ENCODE measurements at places on chromosomes 7 and 10. TPM values are rescaled to one million over a fixed set of nuclear protein-coding genes. Genes with fewer than 3 reads are reported as not detected.

GRCh38 chr7:34425194-34425593, 232.8 kb upstream of the NPSR1 start:
- DNase-seq: no peak

DNA sequence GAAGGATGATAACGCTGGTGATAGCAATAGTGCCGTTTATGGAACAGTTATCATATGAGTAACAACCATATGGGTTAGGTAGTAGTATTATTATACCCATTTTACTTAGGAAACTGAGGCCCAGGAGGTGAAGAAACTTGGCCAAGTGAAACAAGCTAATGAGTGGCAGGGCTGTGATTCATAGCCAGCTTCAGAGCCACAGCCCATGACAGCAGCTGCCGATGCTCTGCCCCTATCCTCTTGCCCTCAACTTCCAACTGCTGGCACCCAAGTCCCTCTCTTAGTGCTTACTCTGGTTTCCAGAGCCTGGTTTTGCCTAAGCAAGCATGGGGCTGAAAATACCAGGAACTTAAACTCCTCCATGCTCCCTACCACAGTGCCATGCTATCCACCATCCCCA, 12.3 kb downstream of the SH3PXD2A start:
- no peak for DNase-seq

GRCh38 chr10:29102233-29102632, 186.6 kb upstream of the LYZL1 start:
- DNase-seq: no peak

- no peak for DNase-seq
These were observed 8.2 kb downstream of the CCSER2 start for GRCh38 chr10:84336406-84337090.

DNA sequence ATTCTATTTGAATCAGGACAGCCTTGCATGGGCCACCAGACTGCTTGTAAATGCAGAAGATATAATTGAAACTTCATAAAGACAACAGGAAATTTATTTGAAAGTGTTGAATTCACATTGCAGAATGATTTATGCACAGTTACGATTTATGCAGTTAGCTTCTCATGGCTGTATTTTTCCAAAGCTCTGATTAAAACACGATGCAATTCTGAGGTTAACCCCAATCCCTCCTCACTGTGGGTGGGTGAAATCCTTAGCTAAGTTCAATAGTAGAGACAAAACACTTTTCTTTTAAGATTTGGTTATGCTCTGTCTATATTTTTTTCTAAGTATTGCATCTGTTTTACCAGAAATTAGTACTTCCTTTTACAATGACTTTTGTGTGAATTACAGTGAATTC, 728.8 kb upstream of the IGFBP3 start:
- no peak for DNase-seq

DNA sequence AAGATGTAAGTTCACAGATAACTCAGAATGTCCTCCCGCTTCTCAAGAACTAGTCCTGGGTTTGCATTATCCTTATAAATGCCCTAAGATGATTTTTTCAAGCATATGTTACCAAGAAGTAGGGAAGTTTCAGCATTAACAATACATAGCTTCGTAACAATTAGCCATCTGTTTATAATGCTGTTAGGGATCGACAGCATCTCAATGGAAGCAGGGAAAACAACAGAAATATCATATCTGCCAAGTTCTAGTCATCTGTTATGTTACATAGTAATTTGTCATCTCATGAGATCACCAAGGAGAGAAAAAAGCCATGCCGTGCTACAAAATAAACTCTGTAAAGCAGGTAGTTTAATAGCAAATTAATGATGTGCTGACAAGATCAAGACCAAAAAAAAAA, 731.5 kb upstream of the C7orf33 start:
- no peak for DNase-seq

GRCh38 chr7:85004402-85004801, 182.5 kb downstream of the SEMA3D start:
- no peak for DNase-seq

DNA sequence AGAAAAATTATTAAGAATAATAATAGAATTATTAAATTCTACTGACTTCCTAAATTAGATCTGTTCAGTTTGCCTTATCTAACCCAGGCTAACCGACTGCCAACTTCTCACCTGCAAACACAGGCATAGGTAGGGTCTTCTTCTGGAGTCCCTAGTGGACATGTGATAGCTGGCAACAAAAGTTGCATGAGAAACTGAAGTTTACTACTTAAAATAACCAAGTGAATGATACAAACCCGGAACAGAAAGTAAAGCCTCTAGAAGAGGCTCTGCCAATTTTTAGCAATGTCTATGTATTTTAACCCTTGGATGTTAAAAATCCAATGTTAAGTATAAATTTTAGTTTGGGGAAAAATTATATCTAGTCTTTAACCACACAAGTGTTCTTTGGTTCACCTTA, 37.6 kb downstream of the NDUFB2 start:
- DNase-seq: no peak

DNA sequence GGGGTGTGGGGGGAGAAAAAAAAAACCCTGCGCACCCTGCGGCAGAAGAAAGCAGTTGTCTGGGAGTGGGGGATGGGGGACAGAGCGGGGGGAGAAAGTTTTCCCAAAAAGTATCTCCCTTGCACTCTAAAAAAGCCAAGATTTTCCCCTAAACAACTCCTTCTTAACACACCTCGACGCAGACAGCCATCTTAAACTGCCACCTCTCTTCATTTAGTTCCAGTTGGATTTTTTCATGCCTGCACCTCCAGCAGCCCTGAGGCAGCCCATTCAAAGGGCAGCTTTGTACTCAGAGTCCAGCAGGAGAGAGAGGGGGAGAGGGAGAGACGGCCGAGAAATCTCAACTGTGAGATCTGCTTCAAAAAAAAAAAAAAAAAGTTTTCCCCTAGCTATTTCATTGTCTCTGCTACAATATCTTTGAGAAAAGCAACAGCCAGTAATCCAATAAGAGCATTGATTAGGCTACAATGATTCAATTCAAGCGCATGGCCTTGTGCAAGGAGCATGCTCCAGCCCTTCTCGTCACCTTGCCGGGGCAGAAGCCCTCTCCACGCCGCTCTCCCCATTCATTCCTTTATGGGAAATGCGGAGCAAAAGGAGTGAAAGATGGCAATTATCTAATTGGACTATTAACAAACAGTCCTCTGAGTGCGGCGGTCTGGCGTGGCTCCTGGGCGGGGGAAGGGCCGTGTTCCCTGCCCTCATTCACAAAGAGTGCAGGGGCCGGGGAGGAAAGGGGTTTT, 939 bp upstream of the VAX1 start:
- DNase-seq: peak; percentile 13

- DNase-seq: no peak
These were observed 98.5 kb downstream of the BAMBI start for GRCh38 chr10:28775773-28776172.

- DNase-seq: no peak
These were observed 27.7 kb downstream of the C1QL3 start for GRCh38 chr10:16493884-16494536.

DNA sequence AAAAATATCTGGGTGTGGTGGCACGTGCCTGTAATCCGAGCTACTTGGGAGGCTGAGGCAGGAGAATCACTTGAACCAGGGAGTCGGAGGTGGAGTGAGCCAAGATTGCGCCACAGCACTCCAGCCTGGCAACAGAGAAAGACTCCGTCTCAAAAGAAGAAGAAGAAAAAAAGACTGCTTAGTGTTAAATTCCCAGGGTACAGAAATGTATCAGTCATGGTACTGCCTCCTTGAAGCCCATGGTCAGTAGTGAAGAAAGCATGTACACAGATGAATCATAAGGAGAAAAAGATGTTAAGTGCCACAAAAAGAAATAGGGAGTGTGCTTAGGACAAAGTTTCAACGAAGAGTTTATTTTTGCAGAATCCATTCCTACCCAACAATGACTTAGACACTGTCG, 62.5 kb upstream of the KMT2E start:
- DNase-seq: no peak

- DNase-seq: no peak
These were observed 2.5 kb downstream of the GIMAP7 start for GRCh38 chr7:150516956-150517745.

DNA sequence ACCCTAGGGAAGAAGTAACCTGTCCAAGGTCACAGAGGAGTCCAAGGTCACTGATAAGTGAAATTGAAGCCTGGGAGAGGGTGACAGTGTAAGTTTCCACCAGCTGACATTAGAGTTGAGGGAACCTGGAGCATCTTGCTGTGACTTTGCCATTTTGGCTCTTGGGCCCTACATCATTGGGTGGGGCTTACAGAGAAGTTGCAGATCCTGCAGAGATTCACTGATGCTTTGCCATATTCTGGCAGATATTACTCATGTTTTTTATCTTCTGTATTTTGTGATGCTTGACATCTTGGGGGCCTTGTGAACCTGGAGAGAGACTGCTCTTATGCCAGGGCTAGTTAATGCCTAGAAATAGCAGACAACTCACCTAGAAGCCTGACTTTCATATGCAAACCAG, 36.5 kb downstream of the SMKR1 start:
- DNase-seq: no peak

GRCh38 chr10:101682172-101682825, 12.7 kb downstream of the FBXW4 start:
- no peak for DNase-seq

- no peak for DNase-seq
These were observed 5.2 kb downstream of the RET start for GRCh38 chr10:43082087-43082486.

Gene SPDYE17
- not detected for total RNA-seq

Gene PSD
- 4.6 TPM for total RNA-seq

Gene CDH23
- 0.81 TPM for total RNA-seq

Gene RPEL1
- total RNA-seq: 0.27 TPM

Gene HOXA10
- total RNA-seq: 19.4 TPM
